ENCODE measurements at places on chromosomes 5 and 9. TPM values are rescaled to one million over a fixed set of nuclear protein-coding genes. Genes with fewer than 3 reads are reported as not detected.

DNA sequence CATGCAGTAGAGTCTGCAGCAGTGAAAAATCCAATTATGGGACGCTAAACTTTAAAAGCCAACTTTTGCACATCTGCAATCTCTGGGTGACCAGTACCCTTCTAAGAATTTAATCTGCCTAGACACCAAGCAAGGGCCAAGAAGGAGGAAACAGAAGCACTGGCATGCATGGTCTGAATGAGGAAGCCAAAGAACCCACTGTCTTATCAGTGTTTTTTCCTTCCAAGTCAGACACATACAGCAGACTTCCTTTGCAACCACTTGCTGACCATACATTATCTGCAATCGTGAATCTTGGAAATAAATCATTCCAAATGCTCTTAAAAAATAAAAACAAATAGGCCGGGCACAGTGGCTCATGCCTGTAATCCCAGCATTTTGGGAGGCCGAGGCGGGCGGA lies 65.9 kb downstream of the DEPDC1B start:
- H3K4me1 ChIP-seq, result peaks cover 6% of the 10 kb centered on the region
- H3K36me3 ChIP-seq, result no peaks in the 10 kb centered on the region
- DNase-seq, result no peak
- H3K27me3 ChIP-seq, result no peaks in the 10 kb centered on the region
- H3K27ac ChIP-seq, result no peak overlapping the region

ADGRD2 gene
- total RNA-seq, result not detected

GRCh38 chr9:84001621-84002020 lies 21.0 kb downstream of the RMI1 start:
- H3K4me3 ChIP-seq, result no peak overlapping the region
- H3K4me1 ChIP-seq, result peaks cover 2% of the 10 kb centered on the region
- no peaks in the 10 kb centered on the region for H3K36me3 ChIP-seq
- no peak for DNase-seq

DNA sequence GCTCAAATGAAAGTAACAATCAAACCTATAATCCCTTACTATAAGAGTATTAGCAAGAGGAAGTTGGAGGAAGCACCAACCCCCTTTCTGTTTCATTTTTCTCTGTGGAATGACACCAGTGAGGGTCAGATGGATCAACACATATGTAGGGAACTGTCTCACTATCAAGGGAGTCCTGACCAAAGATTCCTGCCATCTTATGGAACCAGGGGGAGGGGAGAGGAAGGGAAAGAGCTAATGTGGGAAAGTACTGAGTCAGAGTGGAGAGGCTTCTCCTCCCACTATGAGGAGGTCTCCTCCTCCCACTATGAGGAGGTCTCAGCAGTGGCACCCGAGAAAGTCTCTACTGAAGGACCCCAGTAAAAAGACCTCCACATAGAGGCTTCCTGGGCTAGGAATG lies 73.3 kb upstream of the PCSK1 start:
- no peak overlapping the region for H3K27ac ChIP-seq
- H3K27me3 ChIP-seq, result no peaks in the 10 kb centered on the region
- no peaks in the 10 kb centered on the region for H3K36me3 ChIP-seq
- no peak overlapping the region for H3K4me3 ChIP-seq
- DNase-seq, result peak; percentile 22

DNA sequence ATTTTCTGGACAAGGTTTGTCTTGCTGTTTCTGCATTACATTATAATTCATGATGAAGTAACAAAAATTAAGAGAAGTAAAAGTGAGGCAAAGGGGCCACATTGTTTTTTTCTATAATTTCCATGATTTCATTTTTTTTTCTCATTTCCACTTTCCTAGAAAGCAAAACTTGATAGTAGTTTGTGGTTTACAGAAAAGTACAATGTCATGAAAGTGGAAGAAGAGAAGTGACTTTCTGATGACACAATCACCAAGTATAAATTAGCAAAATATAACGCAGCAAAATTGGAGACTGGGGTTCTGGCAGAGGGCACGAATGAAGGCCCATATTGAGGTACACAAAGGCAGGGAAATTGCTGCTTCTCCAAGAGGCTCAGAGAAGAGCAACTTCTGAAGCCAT lies 5.0 kb upstream of the IFNA14 start:
- DNase-seq, result no peak
- H3K36me3 ChIP-seq, result no peaks in the 10 kb centered on the region
- H3K27me3 ChIP-seq, result no peaks in the 10 kb centered on the region
- H3K27ac ChIP-seq, result no peak overlapping the region
- no peaks in the 10 kb centered on the region for H3K4me1 ChIP-seq

DNA sequence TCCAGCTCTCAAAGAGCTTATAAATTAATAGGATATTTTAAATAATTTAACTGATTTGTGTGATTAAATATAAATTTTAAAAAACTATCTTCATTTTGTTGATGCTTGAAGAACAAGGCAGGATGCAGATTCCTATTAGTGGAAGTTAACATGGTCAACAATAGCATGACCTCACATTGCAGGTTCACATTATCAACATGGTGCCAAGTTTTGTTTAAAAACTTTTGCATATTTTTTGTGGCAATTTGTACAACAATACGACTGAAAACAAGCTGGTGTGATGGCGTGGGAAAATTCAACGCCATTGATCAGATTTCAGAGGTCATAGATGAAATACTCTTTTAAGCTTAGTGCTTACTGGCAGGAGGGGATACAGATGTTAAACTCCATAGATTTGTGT lies 114.1 kb upstream of the MYO10 start:
- H3K36me3 ChIP-seq, result no peaks in the 10 kb centered on the region
- no peak for DNase-seq
- H3K27ac ChIP-seq, result no peak overlapping the region
- H3K4me3 ChIP-seq, result no peak overlapping the region

DNM1 gene
- total RNA-seq, result 13.6 TPM

JAKMIP2 gene
- not detected for total RNA-seq

DNA sequence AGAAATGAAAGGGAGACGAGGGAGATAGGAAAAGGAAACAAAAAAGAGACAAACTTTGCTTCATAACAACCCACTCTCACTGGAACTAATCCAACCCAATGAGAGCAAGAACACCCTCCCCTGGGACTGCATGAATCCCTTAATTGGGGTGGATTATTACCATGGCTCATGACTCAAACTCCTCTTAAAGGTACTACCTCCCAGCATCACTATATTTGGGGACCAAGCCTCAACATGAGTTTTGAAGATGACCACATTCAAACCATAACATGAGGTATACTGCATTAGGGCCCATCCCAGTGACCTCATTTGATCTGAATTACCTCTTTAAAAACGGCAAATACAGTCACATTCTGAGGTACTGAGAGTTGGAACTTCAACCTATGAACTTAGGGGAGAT lies 8.0 kb downstream of the MTAP start:
- H3K27ac ChIP-seq, result no peak overlapping the region
- 0 out of 2 replicates have a peak, but pooled peaks cover 2% of the 10 kb centered on the region for H3K4me1 ChIP-seq
- peaks cover 9% of the 10 kb centered on the region for H3K36me3 ChIP-seq

DNA sequence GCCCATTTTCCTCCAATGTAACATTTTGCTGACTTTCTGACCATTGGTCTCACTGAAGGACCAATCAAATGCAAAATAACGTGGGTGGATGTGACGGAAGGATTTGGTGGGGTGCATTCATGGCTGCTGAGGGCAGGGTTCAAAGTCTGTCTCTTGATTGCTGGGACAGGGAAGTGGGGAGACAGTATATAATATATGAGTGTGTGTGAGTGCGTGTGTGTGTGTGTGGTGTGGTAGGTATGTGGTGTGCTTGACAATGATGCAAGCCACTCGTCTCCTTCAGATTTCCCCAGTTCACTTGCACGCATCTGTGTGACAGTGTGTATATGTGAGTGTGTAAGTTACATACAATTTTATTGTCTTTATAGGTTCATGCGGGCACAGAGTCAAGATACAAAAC lies 477.3 kb downstream of the DIRAS2 start:
- no peak overlapping the region for H3K4me3 ChIP-seq
- H3K4me1 ChIP-seq, result no peaks in the 10 kb centered on the region
- no peaks in the 10 kb centered on the region for H3K27me3 ChIP-seq
- no peak for DNase-seq
- H3K36me3 ChIP-seq, result no peaks in the 10 kb centered on the region
- no peak overlapping the region for H3K27ac ChIP-seq

OR13C9 gene
- total RNA-seq, result not detected

GRCh38 chr9:112917047-112917986 lies 26.6 kb upstream of the SLC46A2 start:
- no peak overlapping the region for H3K27ac ChIP-seq
- no peaks in the 10 kb centered on the region for H3K4me1 ChIP-seq
- peaks cover 36% of the 10 kb centered on the region for H3K27me3 ChIP-seq

- no peak overlapping the region for H3K4me3 ChIP-seq
- H3K27me3 ChIP-seq, result peaks cover 3% of the 10 kb centered on the region
Measured at GRCh38 chr5:123483446-123484077, 28.4 kb upstream of the CSNK1G3 start.

DNA sequence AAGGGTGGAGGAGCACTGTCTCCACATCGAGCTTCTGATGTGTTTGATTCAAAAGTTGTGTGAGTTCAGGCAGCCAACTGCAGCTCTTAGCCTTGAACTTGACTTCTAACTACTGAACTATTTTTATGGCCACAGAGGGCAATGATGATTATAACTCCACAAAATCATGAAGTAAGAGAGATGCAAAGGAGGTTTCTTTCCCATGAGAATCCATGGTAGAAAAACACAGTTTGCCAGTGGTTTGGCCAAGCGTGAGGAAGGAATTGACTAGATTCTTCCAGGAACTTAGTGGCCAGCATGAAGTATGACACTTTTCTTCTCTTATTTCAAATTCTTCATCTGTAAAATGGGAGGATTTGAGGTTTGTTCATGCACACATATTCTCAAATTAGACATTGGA lies 43.2 kb downstream of the PAPPA start:
- H3K27me3 ChIP-seq, result no peaks in the 10 kb centered on the region
- H3K4me1 ChIP-seq, result peaks cover 6% of the 10 kb centered on the region
- DNase-seq, result no peak

DNA sequence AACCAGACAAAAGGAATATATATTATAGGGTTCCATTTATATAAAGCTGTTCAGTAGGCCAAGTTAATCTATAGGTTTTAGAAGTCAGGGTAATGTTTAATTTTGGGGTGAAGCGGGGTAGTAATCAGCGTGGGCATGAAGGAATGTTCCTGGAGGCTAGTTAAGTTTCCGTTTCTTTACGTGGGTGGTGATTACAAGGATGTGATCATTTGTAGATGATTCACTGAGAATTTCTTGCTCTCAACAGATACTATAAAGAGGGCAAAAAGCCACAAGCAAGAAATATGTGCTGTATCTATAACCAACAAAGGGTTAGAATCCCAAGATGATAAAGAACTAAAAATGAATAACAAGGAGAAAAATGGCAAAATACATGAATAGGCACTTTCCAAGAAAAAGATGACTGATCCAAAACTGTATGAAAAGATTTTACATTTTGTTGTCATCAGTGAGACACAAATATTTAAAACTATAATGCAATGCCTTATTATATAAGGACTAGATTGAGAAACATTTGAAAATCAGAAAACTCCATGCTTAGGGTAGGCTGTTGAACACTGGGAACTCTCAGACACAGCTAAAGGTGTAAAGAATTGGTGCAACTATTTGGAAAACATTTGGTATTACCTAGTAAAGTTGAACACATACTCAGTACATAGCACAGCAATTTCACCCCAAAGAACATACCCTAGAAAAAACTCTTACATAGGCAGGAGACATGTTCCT lies 224.3 kb upstream of the S1PR3 start:
- H3K27me3 ChIP-seq, result no peaks in the 10 kb centered on the region
- peak; percentile 86 for DNase-seq
- H3K27ac ChIP-seq, result no peak overlapping the region
- no peaks in the 10 kb centered on the region for H3K36me3 ChIP-seq
- peaks cover 9% of the 10 kb centered on the region for H3K4me1 ChIP-seq

DNA sequence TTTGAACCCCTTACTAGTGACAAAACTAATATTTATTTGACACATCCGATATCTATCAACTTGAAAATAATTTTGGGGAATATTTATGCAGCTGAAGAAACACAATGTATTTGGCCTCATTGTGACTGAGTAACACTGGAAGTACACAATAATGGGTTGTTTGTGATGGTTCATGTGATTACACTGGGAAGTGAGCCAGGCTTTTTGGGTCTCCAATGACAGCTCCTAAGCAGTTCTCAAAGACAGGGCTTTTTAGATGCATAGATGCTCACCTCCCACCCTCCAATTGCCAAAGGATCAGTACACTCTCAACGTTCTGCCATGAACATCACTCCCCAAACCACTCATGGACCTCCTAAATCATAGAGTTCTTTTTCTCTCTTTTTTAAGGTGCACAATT lies 170.0 kb downstream of the SLC24A2 start:
- H3K4me3 ChIP-seq, result no peak overlapping the region
- DNase-seq, result no peak
- no peaks in the 10 kb centered on the region for H3K27me3 ChIP-seq
- H3K4me1 ChIP-seq, result no peaks in the 10 kb centered on the region
- no peak overlapping the region for H3K27ac ChIP-seq

ADAMTS19 gene
- 0.28 TPM for total RNA-seq

ADAMTS13 gene
- under 0.01 TPM for total RNA-seq

GRCh38 chr9:105455836-105456475 lies 8.1 kb downstream of the FSD1L start:
- no peaks in the 10 kb centered on the region for H3K27me3 ChIP-seq
- no peak for DNase-seq
- no peak overlapping the region for H3K27ac ChIP-seq
- H3K4me3 ChIP-seq, result no peak overlapping the region
- H3K4me1 ChIP-seq, result peaks cover 6% of the 10 kb centered on the region

DNA sequence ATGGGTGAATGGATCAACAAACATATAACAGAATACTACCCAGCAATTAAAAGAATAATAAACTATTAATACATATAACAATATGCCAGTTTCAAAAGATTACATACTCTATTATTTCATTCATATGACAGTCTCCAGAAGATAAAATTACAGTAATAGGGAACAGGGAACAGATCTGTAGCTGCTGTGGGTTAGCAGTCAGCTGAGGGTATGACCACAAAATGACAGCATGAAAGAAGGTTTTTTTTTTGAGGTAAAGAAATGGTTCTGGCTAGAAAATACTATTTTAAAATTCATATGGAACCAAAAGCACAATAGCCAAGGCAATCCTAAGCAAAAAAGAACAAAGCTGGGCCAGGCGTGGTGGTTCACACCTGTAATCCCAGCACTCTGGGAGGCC lies 73.0 kb upstream of the NR5A1 start:
- no peak overlapping the region for H3K27ac ChIP-seq
- H3K4me1 ChIP-seq, result no peaks in the 10 kb centered on the region
- H3K4me3 ChIP-seq, result no peak overlapping the region
- 0 out of 2 replicates have a peak, but pooled peaks cover 2% of the 10 kb centered on the region for H3K27me3 ChIP-seq
- H3K36me3 ChIP-seq, result no peaks in the 10 kb centered on the region
- no peak for DNase-seq

WDR38 gene
- total RNA-seq, result not detected

WHRN gene
- 0.28 TPM for total RNA-seq

GRCh38 chr5:139560752-139561654 lies at the start of gene UBE2D2:
TSS of gene UBE2D2 (plus strand) at chr5:139561339. CDS start at chr5:139561792, 453 bp downstream.
- peaks cover 9% of the 10 kb centered on the region for H3K4me1 ChIP-seq
- no peaks in the 10 kb centered on the region for H3K36me3 ChIP-seq
- H3K27ac ChIP-seq, result peak within 1 kb of the TSS; percentile 91
- peak; percentile 98 for DNase-seq
- peak within 1 kb of the TSS; percentile 84 for H3K4me3 ChIP-seq

DNA sequence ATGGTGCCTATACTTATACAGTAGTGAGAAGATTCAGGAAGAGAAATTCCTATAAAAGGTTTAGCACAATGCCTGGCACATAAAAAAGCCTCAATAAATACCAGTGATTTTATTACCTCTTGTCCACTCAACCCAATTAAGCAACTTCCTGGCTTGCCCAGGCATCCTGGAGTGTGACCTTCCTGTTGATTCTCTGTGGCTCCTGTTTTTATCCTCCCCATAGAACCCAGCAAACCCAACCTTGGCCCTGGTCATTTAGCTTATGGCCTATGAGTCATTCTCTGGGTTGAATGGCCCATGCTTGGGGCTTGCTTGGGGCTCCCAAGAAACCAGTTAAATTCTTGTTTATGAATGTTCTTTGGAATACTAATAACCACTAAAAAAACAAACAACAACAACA lies 21.4 kb upstream of the SPARC start:
- no peak overlapping the region for H3K27ac ChIP-seq
- no peaks in the 10 kb centered on the region for H3K36me3 ChIP-seq
- H3K4me1 ChIP-seq, result no peaks in the 10 kb centered on the region
- no peak for DNase-seq

Measured in IMR-90 (cell line).